Hematopoietic multipotent progenitor cell treated with erythropoietin and hydrocortisone succinate and interleukin-3 and kit ligand, for 6 days (in vitro differentiated cells): ENCODE measurements at places on chromosomes 2 and 18.

DNA sequence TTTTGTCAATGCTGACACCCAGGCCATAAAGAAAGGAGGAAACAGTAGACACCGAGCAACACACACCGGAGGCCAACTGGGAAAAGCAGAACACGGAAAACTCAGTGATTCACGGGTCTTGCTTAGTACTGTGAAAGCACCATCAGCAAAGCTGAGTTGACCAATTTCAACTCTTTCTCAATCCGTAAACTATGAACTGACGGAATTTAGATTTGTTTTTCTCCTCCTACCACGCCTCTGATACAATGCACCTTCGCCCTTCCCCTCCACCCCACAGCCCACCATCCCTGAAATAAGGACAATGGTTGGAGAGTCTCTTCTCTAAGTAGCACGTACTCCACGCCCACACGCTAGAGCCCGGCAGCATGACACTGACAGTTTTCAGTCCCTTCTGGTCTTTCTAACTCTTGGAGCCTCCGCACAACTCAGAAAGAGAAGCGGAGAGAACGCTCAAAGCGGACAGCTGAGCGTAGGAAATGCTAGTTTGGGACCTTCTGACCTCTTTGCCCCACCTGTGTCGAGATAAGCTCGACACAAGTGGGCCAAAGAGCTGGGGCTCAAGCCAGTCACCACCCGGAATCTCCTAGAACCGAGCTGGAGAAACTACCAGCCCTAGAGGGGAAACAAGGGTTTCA lies 669 bp downstream of the LNPK start:
- peak; percentile 78 for DNase-seq

DNA sequence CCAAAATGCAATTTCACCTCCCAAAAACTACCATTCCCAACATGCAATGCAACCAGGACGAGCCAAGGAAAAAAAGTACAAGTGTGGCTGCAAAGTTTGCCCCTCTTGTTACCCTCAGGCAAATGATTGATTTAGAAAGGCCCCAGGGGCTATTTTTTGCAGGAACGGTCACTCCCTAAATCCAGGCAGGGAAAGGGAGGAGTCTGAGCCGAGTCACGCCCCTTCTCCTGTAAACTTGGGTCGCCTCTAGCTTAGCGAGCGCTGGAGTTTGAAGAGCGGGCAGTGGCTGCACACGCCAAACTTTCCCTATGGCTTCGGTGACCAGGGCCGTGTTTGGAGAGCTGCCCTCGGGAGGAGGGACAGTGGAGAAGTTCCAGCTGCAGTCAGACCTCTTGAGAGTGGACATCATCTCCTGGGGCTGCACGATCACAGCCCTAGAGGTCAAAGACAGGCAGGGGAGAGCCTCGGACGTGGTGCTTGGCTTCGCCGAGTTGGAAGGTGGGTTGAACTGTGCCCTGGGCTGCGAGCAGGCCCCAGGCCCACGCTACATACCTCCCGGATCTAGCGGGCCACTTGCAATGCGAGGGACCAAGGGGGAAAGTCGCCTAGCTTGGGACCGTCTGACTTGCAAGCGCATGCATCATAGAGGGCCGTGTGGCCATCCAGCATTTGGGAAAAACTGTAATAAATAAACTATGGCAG lies at the start of gene GALM:
Gene GALM (plus strand): TSS at position 261 of the 702 bp plus-strand sequence. CDS start 48 bp downstream, at position 309.
- peak; percentile 81 for DNase-seq

DNA sequence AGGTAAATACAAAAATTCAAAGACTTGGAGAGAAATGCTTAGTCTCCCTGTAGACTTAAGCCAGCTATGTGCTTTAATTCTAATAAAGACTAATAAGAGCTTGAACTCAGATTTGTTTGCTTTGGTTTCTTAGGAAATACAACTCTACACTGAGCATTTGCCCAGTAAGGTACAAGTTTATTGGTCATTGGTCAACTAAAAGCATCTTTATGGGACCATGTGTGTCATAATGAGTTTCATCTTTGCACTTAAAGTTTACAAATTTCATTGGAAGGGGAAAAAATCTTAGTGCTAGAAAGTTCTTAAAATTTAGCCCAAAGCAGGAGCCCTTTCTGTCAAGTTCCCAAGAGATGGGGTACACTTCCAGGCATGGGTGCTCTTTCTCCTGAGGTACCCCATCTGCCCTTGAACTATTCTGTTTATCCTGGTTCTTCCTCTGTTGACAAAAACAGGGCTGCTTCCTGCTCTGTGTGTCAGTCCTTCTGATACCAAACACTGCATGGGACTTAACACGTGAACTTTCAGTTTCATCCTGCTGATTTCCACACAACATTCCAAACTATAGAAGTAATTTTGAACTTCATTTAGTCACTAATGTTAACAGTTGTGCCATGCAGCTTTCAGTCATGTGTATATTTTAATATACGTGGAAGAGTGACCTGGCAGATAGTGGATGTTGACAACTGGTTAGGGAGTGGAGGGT lies 200.2 kb downstream of the TPGS2 start:
- DNase-seq = no peak

DNA sequence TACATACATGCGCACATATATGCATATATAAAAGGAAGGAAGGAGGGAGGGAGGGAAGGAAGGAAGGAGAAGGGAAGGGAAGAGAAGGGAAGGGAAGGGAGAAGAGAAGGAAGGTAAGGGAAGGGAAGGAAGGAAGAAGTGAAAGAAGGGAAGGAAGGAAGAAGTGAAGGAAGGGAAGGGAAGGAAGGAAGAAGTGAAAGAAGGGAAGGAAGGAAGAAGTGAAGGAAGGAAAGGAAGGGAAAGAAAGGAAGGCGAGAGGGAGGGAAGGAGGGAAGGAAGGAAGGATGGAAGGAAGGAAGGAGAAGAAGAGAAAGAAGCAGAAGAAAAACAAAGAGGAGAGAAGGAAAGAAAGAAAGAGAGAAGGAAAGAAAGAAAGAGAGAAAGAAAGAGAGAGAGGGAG lies 16.9 kb downstream of the COL6A3 start:
- DNase-seq = no peak

GRCh38 chr18:40013001-40013609 lies 1941.9 kb upstream of the PIK3C3 start:
- DNase-seq = no peak

- no peak for DNase-seq
These were observed 33.5 kb upstream of the RAB27B start for GRCh38 chr18:54794823-54795222.

DNA sequence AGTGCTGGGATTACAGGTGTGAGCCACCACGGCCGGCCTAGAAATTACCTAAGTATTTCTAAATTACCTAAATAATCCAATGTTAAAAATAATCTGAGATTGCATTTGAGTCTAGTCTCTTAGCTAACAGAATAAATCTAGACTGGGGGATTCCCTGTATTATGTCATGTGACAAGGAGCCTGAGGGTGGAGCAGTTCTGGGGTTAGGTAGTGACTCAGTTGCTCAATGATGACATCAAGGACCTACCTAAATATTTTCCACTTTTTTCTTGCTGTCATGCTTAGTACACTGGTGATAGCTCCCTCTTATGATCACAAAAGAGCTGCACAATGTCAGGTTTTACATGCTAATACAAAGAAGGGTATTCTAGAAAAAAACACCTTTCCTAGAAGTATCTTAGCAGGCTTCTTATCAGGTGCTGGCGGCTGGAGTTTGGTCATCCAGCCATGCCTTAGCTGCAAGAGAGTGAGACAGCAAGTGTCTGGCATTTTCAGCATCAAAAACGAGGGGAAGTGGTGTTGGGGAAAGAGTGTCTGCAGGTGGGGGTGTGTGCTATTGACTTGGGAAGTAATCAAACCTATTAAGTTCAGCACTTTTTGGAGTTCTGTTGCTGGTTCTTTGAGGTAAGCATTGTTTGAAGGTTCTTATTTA lies 17.5 kb upstream of the CEP192 start:
- no peak for DNase-seq

DNA sequence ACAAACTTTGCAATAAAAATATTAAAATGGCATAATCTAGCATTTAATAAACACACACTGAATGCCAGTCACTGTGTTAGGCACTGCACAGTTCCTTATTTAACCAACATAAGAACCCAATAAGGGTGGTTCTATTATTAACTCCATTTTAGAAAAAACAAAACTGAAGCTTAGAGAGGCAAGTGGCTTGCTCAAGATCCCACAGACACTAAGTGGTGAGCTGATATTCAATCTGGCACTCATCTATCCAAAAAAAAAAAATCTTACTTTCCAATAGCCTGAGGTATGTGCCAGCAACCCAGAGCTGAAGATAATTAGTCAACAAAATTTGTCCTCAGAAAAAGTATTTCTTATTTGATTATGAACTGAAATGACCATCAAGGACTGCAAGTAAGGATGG lies 799 bp downstream of the CYTIP start:
- peak; percentile 36 for DNase-seq

DNA sequence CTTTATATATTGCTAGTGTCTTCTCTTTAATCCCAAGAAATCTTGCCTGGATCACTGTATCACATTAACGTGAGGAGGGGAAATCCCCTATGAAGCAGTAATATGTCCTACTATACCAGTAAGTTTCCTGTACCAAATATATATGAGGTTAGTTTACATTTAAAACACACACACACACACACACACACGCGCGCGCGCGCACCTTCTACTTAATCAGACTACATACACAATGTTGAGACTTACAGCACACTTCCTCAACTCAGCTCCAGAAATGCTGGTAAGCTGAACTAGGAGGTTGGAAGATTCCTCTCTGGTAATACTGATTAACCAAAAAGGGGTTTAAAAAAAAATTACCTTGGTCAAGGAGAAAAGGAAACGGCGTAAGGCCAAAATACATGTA lies 49.3 kb downstream of the USP34 start:
- DNase-seq = no peak

DNA sequence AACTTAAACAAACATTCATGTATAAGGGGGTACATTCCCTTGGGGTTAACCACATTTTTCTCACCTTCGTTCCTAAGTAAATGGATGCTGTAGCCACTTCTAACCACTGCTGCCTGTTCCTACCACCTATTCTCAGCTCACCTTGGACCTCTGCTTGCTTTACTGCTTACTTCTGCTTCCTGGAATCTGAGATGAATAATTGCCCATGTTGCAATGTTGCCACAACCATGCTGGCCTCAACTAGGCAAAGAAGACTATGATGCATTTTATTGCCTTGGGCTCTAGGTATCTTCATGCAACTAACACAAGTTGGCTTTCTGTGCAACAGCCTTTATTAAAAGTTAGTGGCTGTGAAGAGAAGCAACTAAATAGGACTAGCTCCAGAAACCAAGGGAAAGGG lies 106.3 kb upstream of the TCF4 start:
- DNase-seq = peak; percentile 13

- no peak for DNase-seq
These were observed 36.5 kb downstream of the COA5 start for GRCh38 chr2:98571796-98572195.

- DNase-seq = no peak
These were observed 55.9 kb downstream of the ZFP36L2 start for GRCh38 chr2:43170405-43171105.

DNA sequence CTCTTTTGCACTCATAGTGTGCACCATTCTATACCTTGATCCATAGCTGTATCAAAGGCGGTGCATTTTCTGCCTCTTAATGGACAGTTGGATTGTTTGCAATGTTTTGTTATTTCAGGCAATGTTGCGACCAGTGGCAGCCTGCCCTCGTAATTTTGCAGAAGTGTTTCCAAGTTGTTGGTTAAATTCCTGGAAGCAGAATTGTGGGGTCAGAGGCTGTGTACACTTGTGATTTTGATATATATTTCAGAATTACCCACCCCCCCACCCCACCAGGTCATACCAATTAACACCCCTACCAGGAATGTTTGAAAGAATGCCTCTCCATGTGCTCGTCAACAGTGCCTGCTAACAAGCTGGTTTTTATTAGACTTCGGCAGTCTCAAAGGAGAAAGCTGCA lies 32.4 kb upstream of the IL1R1 start:
- DNase-seq = no peak

DNA sequence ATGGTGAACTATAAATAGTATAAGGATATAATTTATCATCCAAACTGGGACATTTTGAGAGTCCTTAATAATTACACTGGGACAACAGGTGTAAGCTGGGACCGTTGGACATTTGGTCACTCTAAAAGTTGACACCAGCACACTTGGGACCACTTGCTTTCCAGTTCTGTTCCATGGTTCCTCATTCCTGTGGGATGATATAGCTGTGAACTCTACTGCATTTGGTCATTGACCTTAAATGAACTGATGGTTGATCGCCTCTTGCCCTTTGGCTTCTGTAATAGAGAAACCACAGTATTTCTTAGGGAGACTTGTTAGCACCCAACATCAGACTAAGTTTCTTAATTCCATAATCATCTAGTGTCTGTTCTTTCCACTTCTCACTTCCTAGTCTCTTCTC lies 46.7 kb downstream of the EML6 start:
- DNase-seq = no peak

GRCh38 chr2:234158812-234159211 lies 108.3 kb downstream of the SPP2 start:
- DNase-seq = no peak

DNA sequence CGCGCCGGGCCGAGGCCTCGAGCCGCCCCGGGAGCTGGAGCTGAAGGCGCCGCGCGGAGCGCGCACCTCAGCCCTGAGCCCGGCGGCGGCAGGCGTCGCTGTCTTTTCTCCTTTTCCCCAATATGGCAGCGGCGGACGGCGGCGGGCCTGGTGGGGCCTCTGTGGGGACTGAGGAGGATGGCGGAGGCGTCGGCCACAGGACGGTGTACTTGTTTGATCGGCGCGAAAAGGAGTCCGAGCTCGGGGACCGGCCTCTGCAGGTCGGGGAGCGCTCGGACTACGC lies 369 bp downstream of the SMCHD1 start:
- DNase-seq = no peak

- DNase-seq = no peak
These were observed 3.9 kb downstream of the KCTD1 start for GRCh38 chr18:26544451-26544850.

- peak; percentile 67 for DNase-seq
These were observed 318.7 kb downstream of the PDE11A start for GRCh38 chr2:177753682-177754491.

DNA sequence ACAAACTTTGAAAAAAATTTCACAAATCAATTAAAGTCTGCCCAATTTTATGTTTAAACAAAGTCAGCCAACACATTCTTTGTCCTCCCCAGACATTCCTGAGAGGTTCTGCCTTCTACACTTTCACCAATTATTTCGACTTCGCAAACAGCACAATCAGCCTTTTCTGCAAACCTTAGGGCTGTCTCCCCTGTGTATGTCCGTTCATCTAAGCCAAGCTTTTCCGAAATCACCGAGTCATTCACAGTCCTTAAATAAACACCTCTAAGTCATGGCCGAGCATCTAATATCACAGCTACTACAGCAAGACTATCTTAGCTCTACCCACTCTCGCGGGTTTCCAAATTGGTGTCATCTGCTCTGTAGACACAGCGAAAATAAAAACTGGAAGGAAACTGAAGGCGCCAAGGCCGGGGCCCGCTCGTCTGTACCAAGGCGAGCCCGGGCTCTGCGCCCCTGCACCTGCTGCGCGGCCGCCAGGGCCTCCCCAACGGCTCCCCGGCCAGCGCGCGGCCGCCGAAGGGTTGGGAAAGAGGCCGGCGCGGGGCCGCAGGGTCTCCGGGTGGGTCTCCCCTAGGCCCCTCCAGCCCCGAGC lies 730 bp downstream of the ODC1 start:
- peak; percentile 59 for DNase-seq

DNA sequence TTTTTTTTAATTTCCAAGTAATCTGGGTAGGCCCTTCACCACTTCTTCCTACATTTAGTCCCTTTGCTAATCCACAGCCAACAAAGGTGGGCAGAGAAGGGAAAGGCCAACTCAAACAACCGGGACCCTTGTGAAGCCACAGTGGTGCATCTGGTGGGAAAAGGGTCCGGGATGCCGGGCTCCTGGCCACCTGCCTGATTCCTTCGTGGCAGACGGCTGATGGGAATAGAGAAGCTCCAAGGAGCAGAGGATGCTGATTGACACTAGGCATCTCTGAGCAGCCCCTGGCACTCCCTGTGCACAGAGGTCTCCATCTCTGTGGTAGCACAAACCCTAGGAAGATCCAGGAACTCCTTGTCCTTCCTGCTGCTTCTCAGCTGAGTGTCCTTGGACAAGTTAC lies 37.0 kb downstream of the POLR1A start:
- DNase-seq = no peak
